ENCODE measurements at places on chromosomes 2 and 18.

- DNase-seq, result no peak
These were observed 615 bp downstream of the ADNP2 start for GRCh38 chr18:80109676-80110078.

DNA sequence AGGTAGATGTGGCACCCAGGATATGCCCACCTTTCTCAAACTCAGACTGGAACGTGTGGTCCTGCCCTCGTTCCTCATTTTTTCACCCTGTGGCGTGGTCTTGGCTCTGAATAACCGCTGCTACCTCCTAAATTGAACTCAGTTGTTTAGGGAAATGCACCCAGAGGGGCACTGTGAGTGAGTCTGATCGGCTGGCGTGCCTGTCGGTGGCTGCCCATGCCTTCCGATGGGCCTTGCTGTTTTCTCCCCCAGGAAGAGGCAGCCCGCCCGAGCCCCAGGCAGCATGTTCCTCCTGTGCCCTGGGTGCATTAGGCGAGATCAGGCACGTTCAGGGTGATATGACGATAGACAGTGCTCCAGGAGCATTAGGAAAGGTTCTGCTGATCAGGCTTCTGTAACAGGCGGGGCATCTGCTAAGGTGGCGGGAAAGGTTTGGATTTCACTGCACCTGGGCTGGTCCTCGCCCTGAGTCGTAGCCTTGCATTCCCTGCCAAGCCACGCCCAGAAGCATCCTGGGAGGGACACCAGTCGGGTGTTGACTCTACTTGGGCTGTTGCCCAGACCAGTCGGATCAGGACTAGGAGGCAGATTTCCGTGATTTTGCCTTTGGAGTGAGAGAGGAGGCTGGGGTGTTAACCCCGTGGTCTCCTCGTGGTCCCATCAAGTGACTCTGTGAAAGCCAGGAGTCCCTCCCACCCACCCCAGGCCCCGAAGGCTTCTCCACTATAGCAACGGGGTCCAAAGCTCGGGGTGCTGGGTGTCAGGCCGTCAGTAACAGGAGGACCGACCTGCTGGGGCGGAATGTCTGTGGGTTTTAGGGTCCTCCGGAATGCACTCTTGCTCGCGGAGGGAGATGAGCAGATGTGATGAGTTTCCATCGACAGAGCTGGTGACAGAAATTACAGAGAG lies 75.1 kb downstream of the SH3BP4 start:
- DNase-seq, result no peak

GRCh38 chr2:172395503-172395902 lies 31.9 kb upstream of the ITGA6 start:
- DNase-seq, result no peak

DNA sequence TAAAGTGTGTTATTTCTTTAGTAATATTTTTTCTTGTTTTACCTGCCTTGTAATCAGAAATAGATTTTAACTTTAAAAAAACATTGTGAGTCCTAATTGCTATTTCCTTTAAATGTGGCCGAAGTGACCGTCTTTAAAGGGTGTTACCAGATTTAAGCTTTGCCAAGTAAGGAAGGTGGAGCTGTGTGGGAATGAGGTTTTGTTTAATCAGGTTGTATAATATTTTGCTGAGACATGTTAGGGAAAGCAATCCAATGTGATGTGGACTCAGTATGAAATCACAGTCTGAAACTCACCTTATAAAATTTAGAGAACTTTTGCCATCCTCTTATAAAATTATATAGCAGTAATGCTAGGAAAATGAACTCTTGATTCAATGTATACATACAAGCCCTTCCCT lies 32.9 kb upstream of the ITPRID2 start:
- DNase-seq, result no peak

DNA sequence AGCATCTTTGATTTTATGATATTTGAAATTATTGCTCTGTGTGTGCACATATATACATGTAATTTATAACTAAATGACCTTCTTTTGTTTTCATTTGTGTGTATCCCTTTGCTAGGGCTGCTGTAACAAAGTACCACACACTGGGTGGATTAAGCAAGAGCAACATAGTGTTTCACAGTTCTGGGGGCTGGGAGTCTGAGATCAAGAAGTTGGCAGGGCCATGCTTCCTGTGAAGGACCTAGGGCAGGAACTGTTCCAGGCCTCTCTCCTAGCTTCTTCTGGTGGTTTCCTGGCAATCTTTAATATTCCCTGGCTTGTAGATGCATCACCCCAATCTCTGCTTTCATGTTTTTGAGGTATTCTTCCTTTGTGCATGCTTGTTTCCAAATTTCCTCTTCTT lies 1043.9 kb downstream of the TSN start:
- DNase-seq, result no peak

DNA sequence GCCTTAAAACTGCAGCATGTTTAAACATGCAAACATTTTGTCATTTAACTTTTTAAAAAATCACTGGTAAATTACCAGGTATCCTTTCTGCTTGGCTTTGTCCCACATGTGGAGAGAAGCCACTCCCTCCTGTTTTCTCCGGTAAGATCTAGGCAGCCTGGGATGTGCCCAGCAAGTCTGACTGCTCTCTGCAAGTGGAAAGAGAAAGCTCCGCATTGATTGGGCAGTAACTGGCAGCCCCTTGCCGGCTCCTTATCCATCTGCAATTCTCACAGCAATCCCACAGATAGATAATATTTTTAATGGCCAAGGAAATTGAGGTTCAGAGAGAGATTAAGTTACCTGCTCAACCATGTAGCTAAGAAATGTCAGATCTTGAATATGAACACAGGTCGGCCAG lies 136.1 kb downstream of the TMEM200C start:
- no peak for DNase-seq

DNA sequence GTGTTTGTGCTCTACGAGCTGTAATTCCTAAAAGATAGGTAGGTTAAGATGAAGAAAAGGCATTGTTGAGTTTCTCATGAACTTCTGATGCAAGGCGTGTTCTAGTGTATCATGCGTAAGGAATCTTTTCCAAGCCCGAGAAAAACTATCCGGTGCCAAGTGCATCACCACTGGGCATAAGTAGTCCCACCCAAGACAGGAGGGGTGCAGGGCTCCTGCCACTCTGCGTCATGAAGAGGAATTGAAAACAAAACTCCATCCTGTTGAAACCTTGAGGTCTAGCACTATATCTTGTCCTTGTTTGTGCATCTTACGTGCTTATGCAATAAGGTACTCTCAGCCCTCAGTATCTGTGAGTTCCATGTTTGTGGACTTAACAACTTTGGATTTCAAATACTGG lies 45.7 kb downstream of the RAB31 start:
- DNase-seq, result no peak

DNA sequence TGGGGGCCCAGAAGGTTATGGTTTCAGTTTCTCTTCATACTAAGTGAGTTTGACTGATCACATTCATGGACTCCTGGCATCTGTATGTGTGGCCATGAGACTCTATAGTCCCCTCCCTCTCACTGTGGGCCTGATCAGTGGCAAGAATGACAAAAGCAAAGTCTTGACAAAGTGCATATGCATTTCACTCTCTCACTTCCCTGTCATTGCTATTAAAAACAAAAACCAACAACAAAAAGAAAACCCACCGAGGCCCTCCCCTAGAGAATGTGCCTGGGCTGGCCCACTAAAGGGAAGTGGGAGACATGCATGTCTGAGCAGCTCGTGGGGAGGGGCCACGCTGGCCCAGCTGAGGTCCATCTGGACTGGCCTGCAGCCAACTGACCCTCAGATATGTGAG lies 600.1 kb upstream of the RAB6C start:
- no peak for DNase-seq

GRCh38 chr2:1631292-1632001 lies 112.9 kb downstream of the PXDN start:
- no peak for DNase-seq

- no peak for DNase-seq
These were observed 23.3 kb upstream of the ROCK1 start for GRCh38 chr18:21134895-21135294.

DNA sequence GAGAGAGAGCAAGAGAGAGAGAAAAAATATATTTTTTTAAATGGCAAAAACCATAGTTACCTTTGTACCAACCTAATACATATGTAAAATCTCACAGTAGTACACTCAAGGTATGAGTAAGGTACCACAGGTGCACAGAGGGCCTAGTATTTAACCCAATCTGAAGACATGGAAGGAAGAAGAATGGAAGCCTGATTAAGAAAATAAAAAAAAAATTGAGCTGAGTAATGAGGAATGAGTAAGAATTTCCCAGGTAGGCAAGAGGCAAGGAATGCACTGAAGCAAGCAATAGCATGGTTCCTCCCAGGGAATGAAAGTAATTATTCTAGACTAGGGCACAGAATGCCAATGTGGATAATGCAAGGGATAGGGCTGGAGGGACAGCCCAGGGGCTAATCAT lies 294.2 kb downstream of the FIGN start:
- DNase-seq, result no peak

DNA sequence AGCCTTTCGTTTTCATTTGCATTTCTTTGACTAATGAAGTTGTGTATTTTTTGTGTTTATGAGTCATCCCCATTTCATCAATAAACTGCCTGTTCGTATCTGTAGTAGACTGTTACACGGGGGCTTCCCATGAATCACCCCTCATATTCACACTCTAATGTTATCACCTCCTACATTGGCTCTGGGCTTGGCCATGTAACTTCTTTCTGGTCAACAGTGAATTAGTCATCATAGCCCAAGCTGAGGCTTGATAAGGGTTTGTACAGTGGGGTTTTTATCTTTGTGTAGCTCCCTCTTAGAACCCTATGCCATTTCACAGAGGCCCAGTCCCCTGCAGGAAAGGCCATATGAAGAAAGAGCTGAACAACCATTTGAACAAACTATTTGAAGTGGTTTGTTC lies 151.0 kb downstream of the CCBE1 start:
- no peak for DNase-seq
